ENCODE measurements at places on chromosomes 2 and 18.

- DNase-seq, result no peak
Observed at GRCh38 chr18:47184419-47185050, 8.4 kb upstream of the IER3IP1 start.

- DNase-seq, result no peak
Observed at GRCh38 chr18:63022429-63023022, 297.0 kb downstream of the BCL2 start.

DNA sequence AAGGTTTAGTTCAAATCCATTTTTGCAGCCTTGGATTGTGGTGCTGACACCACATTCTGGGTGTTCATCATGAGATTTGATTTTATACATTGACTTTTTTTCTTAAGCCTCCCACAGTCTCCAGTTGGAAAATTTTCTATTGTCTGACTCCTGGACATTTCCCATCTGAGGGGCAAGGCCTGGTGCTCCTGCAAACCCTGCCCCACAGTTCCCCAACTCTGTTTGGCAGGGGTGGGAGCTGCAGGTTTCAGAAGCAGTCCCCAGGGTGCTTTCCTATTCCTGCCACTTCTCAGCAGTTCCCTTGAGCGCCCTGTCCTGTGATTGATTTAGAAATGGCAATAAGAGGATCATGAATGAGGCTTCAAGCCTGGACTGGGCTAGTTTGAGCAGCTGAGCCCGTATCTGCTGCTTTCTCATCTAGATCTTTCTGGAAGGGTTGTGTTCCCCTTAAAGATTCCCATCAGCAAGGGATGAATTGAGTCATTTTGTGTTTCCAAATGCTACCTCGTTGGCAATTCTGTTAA, 77.0 kb downstream of the CIB4 start:
- no peak for DNase-seq

- no peak for DNase-seq
Observed at GRCh38 chr2:67457699-67458098, 60.6 kb downstream of the ETAA1 start.
